ENCODE measurements at places on chromosomes 16 and 17.

DNA sequence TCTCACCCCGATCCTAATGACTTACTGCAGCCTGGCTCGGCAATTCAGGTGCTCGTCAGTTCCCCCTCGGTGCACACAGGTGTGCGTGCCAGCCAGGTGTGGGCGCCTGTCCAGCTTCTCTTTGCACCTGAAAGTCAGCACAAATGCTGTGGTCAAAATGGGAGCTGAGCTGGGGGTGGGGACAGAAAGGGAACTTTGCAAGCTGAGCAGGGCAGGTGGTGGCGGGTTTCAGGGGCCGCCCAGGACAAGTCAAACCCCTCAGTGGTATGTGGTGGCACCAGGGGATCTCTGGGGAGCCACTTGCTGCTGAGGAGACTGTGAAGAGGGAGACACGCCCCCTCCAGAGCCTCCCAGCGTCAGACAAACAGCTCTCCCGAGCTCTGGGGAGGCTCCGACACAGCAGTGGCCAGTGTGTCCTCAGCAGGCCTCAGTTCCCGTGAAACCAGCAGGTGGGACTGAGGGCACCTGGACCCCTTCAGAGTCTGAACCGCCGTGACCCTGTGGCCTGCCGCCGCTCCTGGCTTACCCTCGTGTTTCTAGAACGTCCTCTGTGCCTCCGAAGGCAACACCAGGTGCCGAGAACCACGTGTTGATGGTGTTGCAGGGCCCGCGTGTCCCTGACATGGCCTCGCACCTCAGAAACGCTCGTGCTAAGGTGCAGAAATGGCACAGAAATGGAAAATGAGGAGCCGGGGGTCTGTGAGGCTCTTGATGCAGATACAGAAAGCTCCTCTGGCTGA lies 233.5 kb upstream of the TNRC6C start:
- no peak for DNase-seq

- no peak for DNase-seq
Observed at GRCh38 chr16:8756755-8757154, 40.7 kb downstream of the TMEM186 start.

DNA sequence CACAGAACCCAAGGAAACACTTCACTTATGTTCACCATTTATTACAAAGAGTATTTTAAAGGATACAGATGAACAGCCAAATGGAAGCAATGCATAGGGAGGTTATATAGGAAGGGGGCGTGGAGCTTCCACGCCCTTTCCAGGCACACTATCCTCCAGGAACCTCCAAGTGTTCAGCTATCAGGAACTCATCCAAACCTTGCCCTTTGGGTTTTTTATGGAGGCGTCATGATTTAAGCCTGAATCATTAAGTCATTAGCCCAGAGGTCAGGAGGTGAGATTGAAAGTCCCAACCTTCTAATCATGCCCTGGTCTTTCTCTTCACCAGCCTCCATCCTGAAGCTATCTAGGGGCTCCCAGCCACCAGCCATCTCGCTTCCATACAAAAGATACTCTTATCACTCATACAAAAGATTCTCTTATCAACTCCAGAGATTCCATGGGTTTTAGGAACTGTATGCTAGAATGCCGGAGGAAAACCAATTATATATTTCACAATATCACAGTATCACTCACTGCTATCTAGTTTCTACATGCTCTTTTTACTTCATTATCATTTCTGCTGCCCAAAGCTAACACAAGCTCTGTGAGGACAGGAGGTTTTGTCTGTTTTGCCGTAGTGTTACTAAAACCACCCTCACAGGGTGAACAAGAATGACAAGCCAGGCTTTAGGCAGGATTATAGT lies 213.4 kb downstream of the SLC39A11 start:
- DNase-seq: no peak

DNA sequence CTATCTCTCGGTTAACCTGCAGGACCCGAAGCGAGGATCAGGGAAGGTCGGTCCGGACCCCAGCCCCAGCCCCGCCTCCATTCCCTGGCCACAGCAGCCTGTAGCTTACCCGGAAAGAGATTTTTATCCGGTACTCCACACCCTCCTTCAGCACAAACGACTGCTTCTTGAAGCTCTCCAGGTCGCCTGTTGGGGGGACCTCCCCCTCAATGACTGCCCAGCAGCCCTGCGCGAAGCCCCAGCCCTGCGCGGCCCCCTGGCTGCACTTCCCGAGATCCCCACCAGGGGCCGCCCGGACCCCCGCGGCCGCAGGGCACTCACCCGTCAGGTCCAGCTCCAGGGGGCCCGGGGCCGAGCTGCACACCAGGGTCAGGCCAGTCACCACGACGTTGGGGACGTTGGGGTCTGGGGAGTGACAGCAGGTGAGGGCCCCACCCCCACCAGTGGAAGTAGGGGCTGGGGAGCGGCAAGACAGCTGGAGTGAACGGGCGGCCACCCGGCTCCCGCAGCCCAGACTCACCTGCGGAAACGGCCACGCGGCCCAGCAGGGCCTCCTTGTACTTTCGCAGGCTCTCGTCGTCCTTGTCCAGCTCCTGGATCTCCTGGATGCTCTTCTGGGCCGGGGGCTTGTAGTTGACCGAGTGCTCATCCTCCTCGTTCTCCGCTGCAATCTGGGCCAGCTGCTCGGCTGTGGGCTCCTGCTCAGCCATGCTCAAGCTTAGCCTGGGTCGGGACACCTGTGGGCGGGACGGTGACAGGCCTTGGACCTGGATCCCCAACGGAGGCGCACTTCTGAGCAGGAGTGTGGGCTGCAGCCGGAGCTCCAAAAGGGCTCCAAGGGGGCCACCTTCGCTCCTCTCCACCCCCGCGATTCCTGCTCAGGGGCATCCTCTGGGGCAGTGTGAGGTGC lies 1.7 kb downstream of the ARHGDIA start:
- DNase-seq: no peak

GRCh38 chr17:56808503-56808902 lies 25.2 kb downstream of the C17orf67 start:
- DNase-seq: no peak

- no peak for DNase-seq
Observed at GRCh38 chr16:3142770-3143169, 7.9 kb downstream of the ZNF213 start.

- DNase-seq: no peak
Observed at GRCh38 chr17:30323895-30324319, 9.9 kb downstream of the TMIGD1 start.

DNA sequence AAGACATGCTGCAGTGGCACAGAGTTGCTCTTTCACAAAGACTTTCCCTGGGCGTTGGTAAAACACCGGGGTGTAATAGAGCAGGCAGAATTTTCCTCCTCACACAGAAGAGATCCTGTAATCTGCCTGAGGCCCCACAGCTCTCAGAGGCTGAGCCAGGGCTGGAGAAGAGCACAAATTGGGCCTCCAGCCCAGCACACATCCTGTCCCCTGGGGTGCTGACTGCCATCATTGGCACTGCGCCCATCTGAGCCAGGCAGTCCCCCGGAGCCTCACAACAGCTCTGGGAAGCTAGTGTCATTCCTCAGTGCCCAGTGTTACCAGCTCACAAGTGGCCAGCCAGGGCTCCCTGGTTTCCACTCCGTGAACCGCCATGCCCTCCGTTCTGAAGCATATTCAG lies 119.4 kb downstream of the SOCS1 start:
- DNase-seq: no peak

GRCh38 chr16:49874613-49875237 lies 18.8 kb upstream of the ZNF423 start:
- no peak for DNase-seq

DNA sequence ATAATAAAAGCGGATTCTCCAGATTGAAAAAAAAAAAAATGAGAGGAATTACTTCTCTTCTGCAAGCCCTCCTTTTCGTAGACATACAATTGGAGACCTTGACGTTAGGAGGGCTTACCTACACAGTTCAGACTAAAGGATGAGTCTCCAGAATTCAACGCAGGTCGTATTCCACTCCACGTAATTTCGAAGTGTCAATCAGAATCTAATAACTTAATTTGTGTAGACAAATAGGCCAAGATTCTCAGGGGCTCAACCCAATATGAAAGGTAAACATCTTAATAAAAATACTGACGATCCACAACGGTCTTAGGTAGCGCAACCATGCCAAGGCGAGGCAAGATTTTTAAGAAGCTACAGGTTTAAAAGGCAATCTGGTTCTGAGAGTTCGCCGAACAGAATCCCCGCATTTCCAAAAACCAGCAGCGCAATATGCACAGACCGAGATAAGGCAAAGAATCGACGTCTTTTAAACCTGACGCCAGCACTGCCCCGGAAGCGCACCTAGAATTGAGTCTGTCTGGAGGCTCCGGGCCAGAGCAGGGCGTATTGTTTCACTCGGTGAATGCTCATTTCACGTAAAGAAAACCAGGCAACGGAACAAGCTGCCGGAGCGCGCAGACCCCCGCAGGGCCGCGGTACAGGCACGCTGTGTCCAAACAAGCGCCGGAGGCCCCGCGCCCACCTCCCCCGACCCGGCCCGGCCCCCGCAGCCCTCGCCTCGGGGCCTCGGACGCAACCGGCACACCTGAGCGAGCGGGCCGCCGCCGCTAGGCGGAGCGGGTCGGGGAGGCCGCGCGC lies 623 bp downstream of the MBTPS1 start:
- peak; percentile 8 for DNase-seq

GRCh38 chr17:28394337-28395116 lies 11.5 kb downstream of the SLC46A1 start:
- no peak for DNase-seq

DNA sequence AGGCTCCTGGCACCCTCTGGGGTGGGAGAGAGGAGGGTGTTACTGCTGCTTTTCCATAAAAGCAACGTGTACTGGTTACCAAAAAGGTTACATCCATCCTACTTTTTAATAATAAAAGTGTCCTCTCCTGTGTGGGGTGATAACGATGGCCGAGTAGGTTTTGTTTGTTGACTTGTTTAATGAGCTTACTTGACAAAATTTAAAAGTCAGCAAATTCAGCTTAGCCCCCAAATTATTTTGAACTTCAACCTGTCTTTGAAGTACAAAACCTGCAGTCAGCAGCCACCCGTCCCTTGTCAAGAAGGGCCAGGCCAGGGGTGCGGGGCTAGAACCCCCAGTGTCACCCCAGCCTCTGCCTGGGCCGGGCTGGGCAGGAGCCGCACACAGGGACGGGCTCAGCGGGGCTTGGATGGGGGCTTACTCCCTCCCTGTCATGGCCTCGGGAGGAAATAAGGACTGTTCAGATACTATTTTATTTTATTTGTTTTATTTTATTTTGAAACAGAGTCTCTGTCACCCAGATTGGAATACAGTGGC lies 103.9 kb upstream of the CHMP6 start:
- DNase-seq: no peak

- no peak for DNase-seq
Observed at GRCh38 chr17:13106171-13106570, 88.3 kb upstream of the ELAC2 start.

DNA sequence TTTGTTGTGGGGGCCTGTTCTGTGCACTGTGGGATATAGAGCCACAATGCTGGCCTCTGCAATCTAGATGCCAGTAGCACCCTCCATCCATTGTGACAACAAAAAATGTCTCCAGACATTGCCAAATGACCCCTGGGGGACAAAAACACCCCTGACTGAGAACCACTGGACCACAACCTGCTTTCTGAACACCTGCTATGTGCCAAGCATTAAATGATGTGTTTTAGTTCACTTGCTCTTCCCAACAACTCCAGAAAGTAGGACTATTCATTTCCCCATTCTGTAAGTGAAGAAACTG lies 367.0 kb upstream of the ERCC4 start:
- DNase-seq: no peak

- no peak for DNase-seq
Observed at GRCh38 chr16:87243478-87243877, 73.7 kb downstream of the C16orf95 start.

DNA sequence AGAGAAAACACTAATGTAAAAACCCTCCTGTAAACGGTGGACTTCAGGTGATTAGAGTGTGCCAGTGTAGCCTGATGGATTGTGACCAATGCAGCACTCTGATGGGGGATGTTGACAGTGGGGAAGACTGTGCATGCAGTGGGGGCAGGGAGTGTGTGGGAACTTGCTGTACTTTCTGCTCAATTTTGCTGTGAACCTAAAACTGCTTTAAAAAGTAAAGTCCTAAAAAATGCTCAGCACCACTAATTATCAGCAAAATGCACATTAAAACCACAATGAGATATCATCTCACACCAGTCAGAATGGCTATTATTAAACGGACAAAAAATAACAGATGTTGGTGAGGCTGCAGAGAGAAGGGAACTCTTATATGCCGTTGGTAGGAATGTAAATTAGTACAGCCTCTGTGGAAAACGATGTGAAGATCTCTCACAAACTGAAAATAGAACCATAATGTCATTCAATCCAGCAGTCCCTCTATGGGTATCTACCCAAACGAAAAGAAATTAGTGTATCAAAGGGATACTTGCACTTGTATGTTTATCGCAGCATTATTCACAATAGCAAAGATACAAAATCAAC lies 9.7 kb upstream of the ULK2 start:
- no peak for DNase-seq

- no peak for DNase-seq
Observed at GRCh38 chr16:30949650-30950515, 1.0 kb downstream of the ORAI3 start.

DNA sequence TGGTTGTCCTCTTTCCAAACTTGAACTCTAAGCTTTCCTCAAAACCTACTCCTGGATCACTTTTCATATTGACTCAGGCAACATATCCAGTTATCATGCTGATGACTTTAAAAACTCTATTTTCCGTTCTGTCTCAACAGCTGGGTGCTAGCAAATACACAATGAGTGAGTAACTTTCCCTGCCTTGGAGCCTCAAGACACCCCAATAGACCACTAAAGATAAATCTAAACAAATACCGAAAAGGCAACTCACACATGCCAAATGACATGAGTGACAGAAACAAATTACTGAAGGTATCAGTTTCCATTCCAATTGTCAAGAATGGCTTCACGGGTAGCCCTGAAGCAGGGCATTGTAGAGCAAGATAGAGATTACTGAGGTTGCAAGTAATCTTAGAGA lies 15.7 kb upstream of the TMEM101 start:
- no peak for DNase-seq

DNA sequence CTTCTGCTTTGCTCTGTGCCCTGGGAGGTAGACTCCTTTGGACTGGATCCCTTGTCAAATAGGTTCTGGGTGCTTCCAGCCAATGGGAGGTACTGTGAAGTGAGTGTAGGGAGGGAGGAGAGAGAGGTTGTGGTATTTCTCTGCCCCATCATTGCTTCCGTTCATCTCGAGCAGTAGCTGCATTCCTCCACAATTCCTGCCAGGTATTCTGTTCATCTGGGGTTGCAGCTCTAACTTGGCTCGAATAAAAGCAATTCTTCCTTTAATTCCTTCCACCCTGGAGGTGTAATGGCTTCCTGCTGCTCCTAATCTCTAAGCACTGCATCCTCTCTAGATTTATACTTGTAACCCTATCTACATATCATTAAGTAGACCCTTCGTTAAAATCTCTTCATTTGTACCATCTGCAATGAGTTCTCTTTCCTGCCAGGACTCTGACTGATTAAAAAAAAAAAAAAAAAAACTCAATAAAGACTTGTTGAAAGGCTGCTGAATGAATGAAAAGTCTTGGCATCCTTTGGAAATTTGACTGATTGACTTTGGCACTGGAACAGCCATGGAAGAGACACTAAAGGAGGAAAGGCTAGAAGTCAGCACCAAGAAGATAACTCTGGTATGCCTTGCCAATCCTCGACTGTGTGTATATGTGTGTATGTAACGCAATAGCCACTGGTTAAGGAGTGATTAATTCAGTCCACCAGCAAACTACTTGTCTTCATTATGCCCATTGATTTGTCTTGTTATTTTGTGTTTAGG lies 616.9 kb upstream of the SOX9 start:
- no peak for DNase-seq

All from activated naive CD8-positive, alpha-beta T cell treated with anti-CD3 and anti-CD28 coated beads, Interleukin-2, amount 50 U/mL, for 16 hours (primary cell).